Epithelial cell of umbilical artery (primary cell): ENCODE measurements at places on chromosomes 1 and 21. TPM values are rescaled to one million over a fixed set of nuclear protein-coding genes. Genes with fewer than 3 reads are reported as not detected.

The TMEM125 gene
- not detected in 2 replicates for total RNA-seq

The SPRR2F gene
- total RNA-seq: not detected in 2 replicates

The RXFP4 gene
- total RNA-seq: not detected in 2 replicates

The C8B gene
- not detected in 2 replicates for total RNA-seq

The SPRR2E gene
- not detected in 2 replicates for total RNA-seq

The LCE2A gene
- total RNA-seq: not detected in 2 replicates

The AMY1B gene
- not detected in 2 replicates for total RNA-seq
